Daoy (cell line): ENCODE measurements at places on chromosomes 3 and 15. TPM values are rescaled to one million over a fixed set of nuclear protein-coding genes. Genes with fewer than 3 reads are reported as not detected.

The RPP25 gene
- 2.2 and 3.2 TPM in 2 replicates for total RNA-seq

DNA sequence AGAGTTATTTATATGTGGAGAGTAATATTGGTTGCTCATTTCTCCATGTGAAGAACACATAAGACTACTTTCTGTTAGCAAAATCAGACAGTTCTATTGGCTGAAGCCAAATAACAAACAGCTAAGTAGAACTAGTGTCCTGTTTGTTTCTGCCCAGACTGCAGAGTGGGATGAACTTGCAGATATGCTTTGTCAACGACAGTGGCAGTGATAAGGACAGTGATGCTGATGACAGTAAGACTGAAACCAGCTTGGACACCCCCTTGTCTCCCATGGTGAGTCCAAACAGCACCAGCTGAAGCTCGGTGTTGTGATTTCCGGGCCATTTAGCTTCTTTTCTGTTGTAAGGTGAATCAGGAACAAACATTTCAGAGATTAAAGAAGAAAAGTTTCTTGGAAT is 102.6 kb upstream of the IL12A start:
- DNase-seq: no peak

DNA sequence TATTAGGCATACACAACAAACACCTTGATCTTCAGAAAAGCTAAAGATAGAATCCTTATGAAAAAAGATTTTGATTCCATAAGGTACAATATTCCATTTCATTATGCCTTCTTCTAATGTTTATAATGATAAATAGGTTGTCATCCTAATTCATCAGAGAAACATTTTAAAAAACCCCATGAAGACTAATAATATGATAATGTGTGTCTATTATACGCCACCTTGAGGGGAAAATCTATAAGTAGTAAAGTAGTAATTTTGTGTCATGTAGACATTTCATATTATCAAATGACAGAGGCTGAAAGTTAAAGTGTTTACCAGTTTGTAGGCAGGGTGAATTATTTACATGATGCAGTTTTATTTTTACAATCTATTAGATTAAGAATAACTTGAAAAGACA is 524.3 kb downstream of the GBE1 start:
- no peak for DNase-seq

The CHDH gene
- 6.2 TPM in 2 replicates for total RNA-seq

DNA sequence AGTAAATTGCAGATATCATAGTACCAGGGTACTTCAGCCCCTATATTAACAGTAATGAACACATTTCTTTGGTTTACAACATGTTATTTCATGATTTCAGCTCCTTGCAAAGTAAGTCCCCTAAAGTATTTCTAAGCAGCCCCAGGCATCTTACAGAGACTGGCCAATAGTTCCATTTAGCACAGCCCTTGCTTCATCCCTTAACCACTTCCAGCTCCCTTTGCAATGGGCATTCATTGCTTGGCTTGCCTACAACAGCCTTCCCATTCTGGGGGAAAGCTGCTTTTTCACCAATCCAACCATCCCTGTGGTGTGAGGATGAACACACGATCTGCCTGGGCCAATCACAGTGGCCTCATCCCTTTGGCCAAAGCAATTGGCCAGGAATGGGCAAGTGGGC is 67.2 kb upstream of the XCR1 start:
- no peak for DNase-seq

- DNase-seq: peak; percentile 54
These were observed 5.2 kb downstream of the KBTBD13 start for GRCh38 chr15:65081758-65082157.

DNA sequence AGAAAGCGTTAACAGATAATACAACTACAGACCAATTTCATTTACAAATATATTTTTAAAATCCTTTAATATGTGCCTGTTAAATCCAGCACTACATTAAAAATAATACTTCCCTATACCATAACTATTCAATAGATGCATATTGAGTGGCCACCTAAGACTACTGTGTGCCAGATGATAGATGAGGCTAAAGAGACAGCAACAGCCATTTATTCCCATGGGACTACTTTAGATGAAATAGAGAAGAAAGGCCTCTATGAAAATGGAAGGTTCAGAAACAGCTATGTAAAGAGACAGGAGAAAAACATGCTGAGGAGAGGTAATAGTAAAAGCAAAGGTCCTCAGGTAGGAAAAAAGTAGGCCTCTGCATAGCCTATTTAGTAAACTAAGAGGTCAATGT is 358.1 kb downstream of the ULK4 start:
- no peak for DNase-seq

The ACTC1 gene
- not detected in 2 replicates for total RNA-seq

DNA sequence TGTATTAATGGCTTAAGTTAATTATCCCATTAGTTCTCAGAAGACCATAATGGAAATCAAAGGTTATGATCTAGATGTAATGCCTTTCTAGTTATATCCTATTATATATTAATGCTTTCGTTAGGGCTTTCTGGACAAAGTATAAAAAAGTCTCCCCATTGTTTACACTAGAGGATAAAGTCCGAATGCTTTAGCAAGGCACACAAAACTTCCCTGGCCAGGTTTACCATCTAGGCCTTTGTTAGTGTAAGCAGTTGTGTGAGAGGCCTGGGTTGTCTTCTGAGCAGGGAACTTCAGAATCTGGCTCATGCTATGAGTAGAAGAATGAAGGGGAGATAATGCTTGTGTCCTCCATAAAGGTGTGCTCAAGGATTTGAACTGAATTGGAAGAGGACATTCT is 106.3 kb upstream of the MEIS2 start:
- no peak for DNase-seq

DNA sequence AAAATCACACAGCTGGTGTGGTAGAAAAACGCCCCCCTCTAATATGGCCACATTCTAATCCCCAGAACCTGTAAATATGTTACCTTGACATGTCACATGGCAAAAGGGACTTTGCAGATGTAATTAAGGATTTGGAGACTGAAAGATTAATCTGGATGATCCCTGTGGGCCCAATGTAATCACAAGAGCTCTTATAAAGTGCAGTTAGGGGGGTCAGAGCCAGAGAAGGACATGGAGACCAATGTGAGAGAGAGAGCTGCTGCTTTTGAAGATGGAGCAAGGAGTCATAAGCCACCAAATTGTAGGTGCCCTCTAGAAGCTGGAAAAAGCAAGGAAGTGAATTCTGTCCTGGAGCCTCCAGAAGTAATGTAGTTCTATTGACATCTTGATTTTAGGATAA is 152.6 kb downstream of the PEX5L start:
- no peak for DNase-seq

The DHX36 gene
- 51.9 and 52.2 TPM in 2 replicates for total RNA-seq

DNA sequence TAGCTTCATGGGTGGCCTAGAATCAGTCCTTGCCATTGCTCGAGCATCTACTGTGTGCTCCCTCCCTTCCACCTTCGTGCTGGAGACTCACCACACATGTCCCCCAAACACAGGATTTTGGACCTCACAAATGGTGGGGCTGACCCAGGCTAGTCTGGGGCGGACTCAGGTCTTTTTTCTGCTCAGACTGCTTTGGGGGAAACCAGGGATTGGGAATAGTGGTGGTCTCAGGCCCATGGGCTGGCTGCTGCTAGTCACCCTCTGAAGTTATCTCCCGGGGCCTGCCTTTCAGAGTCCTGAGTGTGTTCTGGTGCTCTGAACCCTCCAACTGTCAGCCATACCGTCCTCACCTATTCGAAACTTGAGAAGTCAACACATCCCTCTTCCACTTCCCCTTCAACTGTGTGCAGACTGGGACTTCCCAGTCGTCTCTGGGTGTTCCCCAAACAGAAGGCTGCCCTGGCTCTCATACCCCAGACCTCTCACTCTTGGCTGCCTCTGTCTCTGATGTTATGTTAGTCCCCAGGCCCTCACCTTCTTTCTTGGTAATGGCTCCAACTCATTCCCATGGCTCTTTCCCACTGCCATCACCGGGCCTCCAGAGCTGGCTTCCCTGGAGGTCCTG is 46.0 kb downstream of the PPCDC start:
- no peak for DNase-seq

DNA sequence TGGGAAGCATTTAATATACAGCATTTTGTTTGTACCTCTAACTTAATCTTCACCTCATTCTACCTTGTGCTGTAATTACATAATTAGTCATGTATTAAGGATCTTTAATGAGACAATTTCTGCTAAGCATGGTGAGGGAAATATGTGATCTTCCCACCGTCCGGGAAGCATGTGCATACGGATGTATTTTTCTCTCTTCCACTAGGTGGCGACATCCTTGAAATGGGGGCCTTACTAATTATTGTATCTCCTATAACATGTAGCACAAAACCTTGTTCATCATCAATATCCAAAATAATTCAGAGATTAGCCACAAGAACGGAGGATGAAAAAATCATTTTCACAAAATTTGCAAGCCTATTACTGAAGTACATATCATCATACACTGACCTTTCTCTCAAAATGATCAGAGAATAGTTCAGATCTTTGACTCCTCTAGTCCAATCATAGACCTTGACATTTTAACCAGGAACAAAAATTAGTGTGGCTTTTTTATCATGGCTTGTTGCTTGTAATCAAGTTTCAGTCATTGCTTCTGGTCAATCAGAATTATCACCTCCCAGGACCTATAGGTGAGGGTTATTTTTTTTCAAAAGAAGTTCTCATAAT is 148.9 kb upstream of the GBE1 start:
- DNase-seq: peak; percentile 9

DNA sequence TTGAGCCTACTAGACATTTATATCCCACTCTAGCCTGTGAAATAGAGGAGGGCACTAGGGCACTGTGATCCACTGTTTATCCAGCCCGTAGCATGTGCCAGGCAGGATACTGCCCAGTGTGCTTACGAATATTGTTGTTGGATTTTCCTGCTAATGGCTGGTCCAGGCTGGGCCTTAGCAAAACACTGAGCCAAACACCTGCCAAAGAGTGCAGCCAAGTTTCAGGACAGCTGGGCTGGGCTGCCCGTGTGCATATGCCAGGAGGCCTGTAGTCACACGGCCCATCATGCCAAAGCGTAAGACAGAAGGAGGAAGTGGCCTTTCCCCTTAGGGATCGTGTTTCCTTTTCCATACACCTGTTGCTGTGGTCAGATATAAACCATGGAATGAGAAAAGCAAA is 54.5 kb upstream of the ABHD10 start:
- peak; percentile 63 for DNase-seq

The FOXB1 gene
- 0.06 TPM in 1 of 2 replicates, not detected in the other for total RNA-seq

- DNase-seq: no peak
These were observed 11.2 kb downstream of the RTP3 start for GRCh38 chr3:46508850-46509591.

DNA sequence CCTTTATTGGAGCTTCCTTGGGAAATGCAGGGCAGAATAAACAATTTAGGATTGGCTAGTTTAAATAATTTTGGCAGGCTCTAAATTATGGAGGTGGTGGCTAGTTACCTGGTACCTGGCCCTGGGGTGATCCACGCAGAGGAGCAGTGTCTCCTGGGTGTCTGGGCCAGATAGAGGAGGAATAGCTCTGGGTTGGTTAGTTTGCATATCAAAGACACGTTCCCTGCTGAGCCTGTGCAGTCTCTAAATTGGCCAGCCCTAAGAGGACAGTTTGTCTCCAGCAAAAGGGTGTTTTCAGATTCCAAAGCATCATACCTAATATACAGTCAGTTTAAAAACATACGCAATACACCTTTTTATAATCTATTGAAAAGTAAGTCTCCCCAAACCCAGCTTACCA is 333.3 kb upstream of the TPM1 start:
- no peak for DNase-seq

DNA sequence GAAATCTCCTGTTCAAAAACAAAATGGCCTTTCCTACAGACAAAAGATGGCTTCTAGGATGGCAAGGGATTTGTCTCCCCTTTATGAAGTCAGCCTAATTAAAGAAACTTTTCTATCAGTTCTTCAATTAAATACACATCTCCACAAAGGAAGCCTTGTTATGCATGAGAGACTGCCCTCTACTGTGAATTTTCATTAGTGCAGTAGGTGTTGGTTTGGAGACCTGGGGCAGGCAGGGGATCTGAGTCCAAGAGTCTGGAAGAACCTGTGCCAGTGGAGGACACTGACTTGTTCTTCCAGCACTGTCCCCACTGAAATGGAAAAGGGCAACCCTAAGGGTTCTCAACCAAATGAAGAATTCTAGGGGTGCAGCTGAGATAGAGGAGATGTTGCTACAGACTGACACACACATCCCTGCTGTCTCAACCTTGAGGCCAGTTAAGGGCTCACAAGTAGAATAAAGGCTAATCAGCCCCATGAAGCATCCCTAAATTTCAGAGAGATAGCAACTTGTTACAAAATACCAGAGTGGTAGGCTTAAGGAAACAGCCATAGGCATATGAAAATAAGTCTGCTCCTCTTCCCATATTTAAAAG is 174.0 kb upstream of the PRICKLE2 start:
- DNase-seq: peak; percentile 57

DNA sequence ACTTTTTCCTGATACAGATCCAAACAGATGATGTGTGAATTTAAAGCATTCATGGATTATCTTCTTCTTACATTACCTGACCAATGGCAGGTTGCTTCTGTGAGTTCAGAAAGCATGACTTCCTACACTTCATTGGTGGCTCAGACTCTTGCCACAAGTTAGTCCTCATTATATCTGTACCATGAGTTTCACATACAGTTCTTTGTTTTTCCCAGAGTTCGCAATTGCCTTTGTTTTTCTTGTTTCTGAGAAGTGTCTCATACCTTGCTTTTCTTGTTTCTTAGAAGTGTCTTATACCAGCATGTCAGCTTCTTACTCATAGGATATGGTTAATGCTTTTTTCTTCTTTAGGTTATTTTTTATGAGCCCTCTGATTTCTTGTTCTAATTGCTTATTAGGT is 133.8 kb upstream of the TLE3 start:
- DNase-seq: no peak

DNA sequence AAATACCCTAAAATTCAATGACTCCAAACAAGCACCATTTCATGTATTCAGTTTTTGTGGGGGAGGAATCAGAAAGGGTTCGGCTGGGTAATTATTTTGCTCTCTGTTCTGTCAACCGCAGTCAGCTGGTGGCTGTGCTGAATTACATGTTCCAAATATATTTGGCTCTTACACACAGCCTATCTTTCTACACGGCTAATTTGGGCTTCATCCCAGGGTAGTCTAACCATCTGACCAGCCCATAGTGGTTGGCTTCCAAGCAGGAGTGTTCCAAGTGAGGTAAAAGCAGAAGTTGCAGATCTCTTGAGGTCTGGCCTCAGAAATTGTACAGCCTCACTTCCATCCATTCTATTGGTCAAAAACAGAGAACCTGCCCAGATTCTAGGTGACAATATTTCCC is 760.8 kb upstream of the SEMA6D start:
- DNase-seq: no peak

DNA sequence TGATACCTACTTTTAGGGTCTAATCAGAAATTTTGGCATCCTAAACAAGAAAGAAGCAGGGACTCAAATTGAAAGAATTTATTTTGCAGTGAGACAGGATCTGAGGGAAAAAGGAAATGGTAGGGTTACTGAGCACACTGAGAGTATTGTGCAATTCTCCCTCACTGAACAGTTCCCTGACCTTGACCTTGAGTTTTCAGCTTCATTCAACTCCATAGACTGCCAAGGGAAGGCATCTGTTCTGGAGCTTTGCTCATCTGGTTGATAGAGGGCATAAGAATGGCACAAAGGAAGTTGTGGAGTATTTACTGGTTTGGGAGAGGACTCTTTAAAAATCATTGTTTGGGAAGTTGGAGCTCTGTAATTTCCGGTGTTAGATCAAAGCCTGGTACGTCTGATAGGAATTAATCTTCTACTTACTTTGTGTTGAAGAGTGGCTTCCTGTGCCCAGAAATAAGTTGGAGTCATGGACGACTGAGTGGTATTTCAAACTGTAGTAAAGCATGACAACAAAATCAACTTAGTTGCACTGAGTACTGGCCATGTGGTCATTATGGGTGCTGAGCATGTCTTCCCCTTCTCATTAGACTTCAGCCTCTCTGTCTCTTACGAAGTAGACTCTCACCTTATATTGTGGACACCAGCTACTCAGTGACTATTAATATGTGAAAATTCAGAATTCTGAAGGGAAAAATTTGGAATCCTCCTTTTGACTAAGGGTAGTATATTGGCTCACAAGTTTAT is 40.8 kb downstream of the CLDN1 start:
- DNase-seq: no peak

The LRRN1 gene
- not detected in 2 replicates for total RNA-seq
